ENCODE measurements at places on chromosomes 11 and 22. TPM values are rescaled to one million over a fixed set of nuclear protein-coding genes. Genes with fewer than 3 reads are reported as not detected.

- no peak for DNase-seq
Measured at GRCh38 chr11:126328001-126328390, 24.1 kb downstream of the DCPS start.

- DNase-seq = no peak
Measured at GRCh38 chr22:33983558-33983957, 63.3 kb upstream of the LARGE1 start.

APBB1 gene
- total RNA-seq = 12.0 TPM

DNA sequence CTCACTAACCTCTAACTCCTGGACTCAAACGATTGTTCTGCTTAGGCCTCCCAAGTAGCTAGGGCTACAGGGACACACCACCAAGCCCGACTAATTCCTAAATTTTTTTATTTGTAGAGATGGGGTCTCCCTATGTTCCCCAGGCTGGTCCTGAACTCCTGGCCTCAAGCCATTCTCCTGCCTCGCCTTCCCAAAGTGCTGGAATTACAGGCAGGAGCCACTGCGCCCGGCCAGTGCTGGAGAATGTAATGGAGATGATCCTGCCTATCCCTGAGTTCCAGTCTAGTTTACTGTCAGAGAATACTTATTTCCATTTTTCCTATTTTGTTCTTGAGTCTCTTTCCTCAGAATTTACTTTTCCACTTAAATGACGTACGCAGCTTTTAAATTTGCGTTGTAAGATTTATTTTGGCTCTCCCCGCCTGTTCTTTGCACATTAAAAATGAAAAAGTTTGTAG is at the start of gene CHEK1:
Gene CHEK1, plus strand, starts transcription at position 408 of the 458 bp plus-strand sequence. CDS start 1,606 bp downstream, outside the sequence.
- no peak for DNase-seq

- no peak for DNase-seq
Measured at GRCh38 chr11:11946180-11946579, 62.2 kb downstream of the DKK3 start.

KCNJ5 gene
- total RNA-seq = not detected

MCAT gene
- 13.5 TPM for total RNA-seq

HPS4 gene
- total RNA-seq = 29.5 TPM

GRCh38 chr22:19645391-19645790 is 68.9 kb upstream of the SEPTIN5 start:
- DNase-seq = no peak

GRCh38 chr22:44448271-44448830 is 49.7 kb downstream of the RTL6 start:
- DNase-seq = peak; percentile 95

DNA sequence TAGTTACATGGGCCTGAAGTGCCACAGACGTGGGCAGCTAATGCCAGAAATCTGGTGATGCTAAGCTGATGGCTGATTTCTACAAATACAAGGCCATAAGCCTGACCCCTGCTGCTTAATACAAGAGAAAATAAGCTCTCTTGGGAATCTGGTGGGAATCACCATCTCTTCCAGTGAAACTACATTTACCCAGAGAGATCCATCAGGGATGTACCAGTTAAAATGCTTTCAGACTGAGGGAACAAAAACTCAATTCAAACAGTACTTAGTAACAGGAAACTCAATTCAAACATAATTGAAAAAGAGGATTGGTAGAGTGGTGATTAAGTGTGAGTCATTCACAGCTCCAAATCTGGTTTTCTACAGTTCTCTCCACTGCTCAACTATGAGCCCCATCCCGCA is 1.7 kb upstream of the CAVIN3 start:
- peak; percentile 36 for DNase-seq

GRCh38 chr11:30314625-30315024 is 8.3 kb upstream of the ARL14EP start:
- DNase-seq = no peak

DNA sequence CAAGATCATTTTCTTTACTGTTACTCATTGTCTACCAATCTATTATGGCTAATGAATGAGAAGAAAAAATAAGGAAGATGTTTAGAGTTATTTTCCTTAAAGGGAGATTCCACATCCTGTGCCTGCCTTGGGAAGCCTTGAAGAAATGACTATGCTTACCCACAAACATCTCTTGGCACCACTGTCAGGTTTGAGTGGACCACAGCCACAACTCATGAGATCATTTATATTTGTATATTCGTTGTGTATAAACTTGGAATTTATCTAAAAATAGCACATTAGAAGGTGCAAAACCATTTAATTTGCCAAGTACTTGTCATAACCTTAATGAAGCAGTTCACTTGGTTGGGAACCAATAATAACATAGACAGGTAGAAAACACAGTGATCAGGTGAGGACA is 740.8 kb downstream of the DLG2 start:
- no peak for DNase-seq

CRYBA4 gene
- total RNA-seq = not detected

DNA sequence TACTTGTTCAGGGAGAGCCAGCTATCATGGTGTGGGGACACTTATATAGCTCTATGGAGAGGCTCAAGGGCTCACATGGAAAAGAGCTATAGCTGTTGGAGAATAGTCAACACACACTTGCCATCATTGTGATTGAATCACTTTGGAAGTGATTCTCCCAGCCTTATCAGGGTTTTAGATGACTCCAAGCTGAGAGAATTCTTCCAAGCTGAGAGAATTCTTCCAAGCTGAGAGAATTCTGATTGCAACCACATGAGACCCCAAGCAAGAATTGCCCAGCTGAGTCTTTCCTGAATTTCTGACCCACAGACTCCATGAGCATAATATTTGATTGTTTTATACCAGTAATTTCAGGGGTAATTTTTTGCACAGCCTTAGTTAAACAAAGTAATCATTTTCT is 1318.3 kb upstream of the RAG2 start:
- DNase-seq = no peak

CALCA gene
- total RNA-seq = not detected

DNA sequence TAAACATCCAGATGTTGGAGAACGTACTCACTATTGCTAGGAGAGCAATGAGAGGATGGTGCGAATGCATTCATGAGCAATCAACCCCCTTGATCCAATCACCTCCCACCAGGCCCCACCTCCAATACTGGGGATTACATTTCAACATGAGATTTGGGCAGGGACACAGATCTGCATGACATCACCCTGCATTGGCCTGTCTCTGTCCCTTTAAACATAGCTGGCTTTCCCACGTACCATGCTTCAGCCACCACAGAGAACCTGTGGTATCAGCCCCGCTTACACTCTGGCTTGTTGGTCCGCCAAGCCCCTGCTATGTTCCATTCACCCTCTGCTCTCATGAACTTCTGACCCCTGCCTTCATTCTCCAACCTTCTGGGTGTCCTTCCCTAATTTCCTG is 157.5 kb upstream of the E2F8 start:
- no peak for DNase-seq

- DNase-seq = no peak
Measured at GRCh38 chr11:12206529-12206928, 96.1 kb downstream of the MICAL2 start.

DNA sequence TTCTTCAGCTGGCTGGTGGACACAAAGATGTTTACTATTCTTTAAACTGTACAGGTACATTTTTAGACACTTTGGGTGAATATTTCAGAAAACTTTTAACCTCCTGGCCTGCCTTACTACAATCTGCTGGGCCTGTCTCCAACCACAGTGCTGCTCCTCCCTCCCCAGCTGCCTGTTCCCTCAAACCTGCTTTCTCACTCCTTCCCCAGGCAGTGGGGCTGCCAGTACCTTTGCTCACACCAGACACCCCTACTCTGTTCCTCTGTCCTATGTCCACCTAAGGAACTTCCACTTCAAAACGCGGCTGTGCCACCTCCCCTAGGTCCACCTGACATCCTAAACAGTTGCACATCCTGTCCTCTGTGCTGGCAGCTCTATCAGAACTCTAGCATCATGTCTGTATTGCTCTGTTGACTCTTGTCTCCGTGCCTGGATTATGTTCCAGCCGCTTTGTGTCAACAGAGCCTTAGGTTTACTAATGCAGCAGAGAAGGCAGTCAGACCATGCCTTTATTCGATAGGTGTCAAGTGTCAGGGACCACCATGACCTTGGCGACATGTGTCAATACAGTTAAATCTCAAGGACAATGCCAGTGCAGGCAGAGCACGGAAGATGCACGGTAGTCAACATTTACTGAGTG is 13.4 kb downstream of the ZP1 start:
- no peak for DNase-seq

DNA sequence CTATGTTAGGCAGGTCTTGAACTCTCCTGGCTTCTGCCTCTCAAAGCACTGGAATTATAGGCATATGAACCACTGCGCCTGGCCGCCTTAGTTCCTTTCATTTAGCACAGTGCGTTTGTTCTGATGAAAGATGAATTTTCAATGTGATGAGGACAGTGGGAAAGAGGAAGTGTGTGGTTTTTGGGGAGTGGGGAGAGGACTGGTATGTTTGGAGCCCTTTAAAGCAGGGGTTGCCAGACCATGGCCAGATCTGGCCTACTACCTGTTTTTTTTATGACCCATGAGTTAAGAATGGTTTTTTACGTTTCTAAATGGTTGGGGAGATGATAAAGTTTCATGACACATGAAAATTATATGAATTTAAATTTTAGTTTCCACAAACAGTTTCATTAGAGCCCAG is 12.5 kb downstream of the ATXN10 start:
- no peak for DNase-seq

TIMM10B gene
- 5.6 TPM for total RNA-seq

- no peak for DNase-seq
Measured at GRCh38 chr11:8047382-8047781, 33.6 kb upstream of the TUB start.

FXYD6 gene
- total RNA-seq = not detected

SCGB1A1 gene
- total RNA-seq = not detected

DNA sequence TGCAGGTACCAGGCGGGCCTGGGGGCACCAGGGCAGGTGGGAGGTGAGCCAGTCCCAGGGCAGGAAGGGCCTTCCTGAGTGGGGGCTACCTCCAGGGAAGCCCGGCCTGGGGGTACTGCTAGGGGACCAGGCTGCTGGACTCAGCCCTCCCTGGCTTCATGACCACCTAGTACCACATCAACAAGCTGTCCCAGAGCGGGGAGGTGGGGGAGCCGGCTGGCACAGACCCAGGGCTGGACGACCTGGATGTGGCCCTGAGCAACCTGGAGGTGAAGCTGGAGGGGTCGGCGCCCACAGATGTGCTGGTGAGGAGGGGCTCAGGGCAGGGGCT is 6.7 kb downstream of the TRPT1 start:
- no peak for DNase-seq

FAM111B gene
- 69.5 TPM for total RNA-seq

OR51E1 gene
- 0.13 TPM for total RNA-seq

KRTAP5-4 gene
- not detected for total RNA-seq

USP2 gene
- total RNA-seq = 0.21 TPM

GRCh38 chr22:39208013-39208680 is 36.6 kb downstream of the PDGFB start:
- DNase-seq = no peak

DNA sequence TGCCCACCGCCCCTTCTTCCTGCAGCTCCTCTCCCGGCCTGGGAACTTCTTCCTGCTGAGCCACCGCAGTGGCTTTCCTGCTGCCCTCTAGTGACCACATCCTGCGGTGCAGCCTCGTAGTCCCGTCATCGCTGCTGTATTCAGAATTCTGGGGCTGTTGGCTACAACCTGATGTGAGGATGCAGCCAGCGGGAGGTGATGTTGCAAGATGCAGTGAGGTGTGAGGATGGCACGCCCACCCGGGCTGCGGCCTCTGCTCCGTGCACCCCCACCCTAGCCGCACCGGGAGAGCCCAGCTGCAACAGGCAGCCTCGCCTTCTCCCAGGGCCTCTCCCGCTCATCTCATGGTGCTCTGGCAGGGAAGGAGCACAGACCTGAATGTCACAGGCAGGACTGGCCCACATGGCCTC is 10.1 kb downstream of the CHST1 start:
- DNase-seq = peak; percentile 57

DNA sequence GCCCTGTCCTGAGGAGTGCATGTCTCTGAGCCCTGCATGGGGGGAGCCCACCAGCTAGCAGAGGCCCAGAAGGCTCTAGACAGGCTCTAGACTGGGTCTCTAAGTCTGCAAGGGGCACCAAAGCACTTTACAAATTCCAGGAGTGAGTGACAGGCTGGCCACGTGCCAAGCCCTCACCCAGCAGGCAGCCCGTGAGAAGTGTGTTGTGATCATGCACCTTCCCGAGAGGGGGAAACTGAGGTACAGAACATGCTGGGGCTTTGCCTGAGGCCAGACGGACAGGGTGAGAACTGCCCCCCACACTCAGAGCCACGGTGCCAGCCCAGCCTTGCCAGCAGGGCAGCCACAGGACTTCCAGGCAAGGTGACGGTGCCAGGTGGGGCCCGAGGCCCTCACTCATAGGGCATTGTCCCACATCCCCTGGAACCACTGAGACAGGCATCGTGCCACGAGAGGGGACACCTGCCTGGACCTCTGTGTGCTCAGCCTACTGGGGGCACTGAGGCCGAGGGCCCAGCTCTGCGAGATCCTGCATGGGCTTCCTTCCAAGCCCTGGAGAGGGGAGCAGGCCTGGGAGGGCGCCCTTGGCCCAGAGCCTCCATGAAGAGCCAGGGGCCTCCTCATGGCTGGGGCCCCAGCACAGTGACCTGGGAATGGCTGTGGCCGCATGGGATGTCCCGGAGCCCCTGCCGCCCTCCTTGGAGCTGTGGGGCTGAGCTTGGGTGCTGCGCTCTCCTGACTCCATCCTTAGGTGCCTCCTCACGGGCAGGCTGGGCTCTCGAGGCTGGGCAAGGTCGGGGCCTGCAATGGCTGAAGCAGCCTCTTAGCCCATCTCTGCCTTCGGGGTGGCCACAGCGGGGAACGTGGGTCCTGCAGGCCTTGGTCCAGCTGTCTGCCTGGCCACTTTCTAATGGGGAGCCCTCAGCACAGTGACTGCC is 121.5 kb downstream of the KCNQ1OT1 start:
- no peak for DNase-seq

CHRNA10 gene
- 0.71 TPM for total RNA-seq

- DNase-seq = no peak
Measured at GRCh38 chr11:102144357-102145355, 34.4 kb downstream of the YAP1 start.

DNA sequence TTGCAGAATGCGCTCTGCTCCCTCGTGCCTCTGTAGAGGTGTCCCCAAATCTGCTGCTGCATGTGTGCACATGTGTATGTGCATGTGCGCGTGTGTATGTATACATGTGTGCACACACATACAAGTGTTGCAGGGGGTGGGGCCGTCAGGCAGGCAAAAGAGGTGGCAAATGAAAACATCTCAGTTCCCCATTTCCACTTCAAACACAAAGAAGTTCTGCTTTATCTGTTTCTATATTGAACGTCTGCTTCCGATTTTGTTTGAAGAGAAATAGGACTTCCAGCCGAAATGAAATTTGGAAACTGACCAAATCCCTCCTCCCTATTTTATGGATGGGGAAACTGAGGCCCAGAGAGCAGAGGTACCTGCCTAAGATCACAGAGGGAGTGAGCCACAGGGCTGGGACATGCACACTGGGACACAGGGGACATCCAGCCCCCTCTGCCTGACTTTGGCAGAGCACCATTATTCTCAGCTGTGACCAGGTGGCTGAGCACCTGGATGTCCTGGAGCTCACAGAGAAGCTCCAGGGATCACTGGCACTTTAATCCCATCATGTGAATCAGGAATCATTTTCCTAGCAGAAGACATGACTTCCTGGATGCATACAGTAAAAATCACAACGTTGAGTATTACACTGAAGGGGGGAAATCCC is 41.2 kb upstream of the ALX4 start:
- DNase-seq = no peak

GRCh38 chr11:116053548-116053919 is 549.3 kb upstream of the CADM1 start:
- DNase-seq = no peak

Measured in SJSA1 (cell line).